ENCODE measurements at places on chromosomes 16 and 17.

- no peak for DNase-seq
Measured at GRCh38 chr17:61862105-61862574, 1.2 kb downstream of the BRIP1 start.

DNA sequence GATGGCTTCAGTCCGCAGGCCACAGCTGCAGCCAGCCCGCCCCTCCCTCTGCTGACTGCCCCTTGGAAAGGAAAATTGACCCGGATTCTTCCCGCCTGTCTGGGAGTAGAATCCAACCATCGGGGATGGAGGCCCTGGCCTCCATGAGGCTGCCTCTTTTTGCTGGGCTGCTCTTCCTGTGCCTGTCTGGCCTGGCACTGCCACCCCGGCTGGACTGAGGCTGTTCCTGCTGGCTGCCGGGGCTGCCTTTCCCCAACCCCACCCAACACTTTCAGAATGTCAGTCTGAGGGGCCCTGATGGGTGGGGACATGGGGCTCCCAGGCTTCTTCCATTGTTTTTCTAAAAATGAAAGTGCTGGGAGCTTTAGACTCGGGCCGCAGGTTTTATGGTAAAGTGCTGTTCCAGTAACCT, 7.3 kb downstream of the BAHCC1 start:
- DNase-seq = no peak

- no peak for DNase-seq
Measured at GRCh38 chr16:80480664-80481063, 60.1 kb upstream of the DYNLRB2 start.

GRCh38 chr17:72657467-72658317, 434.8 kb downstream of the SLC39A11 start:
- DNase-seq = no peak

DNA sequence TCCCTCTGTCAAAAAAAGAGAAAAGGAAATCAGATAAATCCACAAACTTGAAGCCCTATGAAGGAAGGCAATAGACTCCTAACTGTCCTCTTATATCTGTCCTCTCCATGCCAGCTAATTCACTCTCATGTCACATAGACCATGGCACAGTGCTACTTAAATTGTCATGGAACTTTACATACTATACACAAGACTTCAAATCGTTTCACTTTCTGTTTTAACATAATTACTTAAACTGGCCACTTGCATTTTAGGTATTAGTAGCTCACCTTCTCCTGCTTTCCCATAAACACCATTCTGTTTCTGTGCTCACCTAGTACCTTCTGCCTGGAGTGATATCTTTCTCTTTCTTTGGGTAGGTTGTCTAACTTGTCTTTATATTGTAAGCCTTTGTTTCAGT, 816.7 kb upstream of the KIF2B start:
- no peak for DNase-seq

GRCh38 chr16:10976634-10977033, 32.3 kb downstream of the CLEC16A start:
- DNase-seq = no peak

- DNase-seq = no peak
Measured at GRCh38 chr17:80971704-80972304, 19.8 kb upstream of the CHMP6 start.

GRCh38 chr16:11094075-11094856, 149.9 kb downstream of the CLEC16A start:
- no peak for DNase-seq

GRCh38 chr17:76182016-76182764, 41.1 kb upstream of the FOXJ1 start:
- DNase-seq = no peak

DNA sequence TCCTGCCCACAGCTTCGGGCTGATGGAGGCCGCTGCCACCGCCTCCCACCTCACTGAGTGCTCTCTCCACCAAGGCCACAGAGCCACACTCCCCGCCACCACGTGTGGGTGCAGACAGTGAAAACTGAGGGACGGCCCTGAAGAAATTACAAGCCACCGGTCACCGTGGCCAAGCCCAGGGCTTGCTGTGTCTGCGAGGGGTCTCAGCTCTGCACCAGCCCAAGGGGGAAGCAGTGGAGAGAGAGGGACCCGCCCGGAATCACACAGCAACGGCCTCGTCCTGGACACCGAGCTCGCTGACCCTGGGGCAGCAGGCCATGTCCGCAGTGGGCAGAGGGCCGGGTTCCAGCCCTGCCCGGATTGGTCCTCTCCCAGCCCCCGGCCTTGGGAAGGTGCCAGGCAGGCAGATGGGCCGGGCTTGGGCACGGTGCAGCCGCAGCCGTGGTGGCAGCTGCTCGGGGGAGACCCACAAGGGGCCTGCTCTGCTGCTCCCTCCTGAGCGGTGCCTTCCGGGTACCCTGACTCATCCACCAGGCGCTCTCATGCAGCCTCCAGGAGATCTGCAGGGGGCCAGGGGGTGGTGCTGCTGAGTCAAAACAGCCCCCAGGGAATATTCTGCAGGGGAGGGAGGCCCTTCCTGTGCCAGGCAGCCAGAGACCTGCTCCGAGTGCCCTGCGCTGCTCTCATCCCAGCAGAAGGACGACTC, 52.0 kb downstream of the CBFA2T3 start:
- no peak for DNase-seq

- no peak for DNase-seq
Measured at GRCh38 chr16:75471723-75472633, 7.5 kb upstream of the TMEM170A start.

DNA sequence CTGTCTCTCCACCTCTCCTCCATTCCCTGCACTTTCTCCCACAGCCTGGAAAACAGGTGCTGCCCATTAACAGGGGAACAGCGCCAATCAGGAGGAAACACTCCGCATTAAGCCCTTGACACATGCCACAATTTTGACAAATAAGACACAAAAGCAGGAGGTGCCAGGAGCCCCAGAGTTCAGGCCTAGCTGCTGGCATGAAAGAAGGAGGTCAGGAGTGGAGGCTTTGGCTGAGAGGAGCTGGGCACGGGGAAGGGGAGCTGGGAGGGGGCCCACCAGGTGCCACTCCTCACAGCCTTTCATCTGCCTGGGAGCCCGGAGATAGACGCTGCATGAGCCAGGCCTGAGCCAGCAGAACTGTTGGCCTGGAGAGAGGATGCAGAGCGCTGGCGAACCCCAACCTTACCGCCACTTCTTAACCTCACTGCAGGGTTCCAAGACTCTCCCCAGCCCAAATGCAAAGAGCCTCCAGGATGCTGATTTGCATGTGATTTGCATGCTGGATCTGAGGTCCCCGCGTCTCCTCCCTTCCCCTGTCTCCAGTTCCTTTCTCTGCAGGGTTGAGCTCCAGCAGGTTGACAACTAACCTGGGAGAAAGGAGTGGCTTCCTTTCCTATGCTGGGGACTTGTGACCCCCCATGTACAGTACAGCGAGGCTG, 139.8 kb upstream of the SDK2 start:
- no peak for DNase-seq

GRCh38 chr16:82317411-82318167, 147.6 kb upstream of the MPHOSPH6 start:
- DNase-seq = no peak

GRCh38 chr17:34645594-34645993, 66.2 kb downstream of the TMEM132E start:
- no peak for DNase-seq

GRCh38 chr17:82674656-82675475, 23.6 kb downstream of the RAB40B start:
- DNase-seq = no peak

DNA sequence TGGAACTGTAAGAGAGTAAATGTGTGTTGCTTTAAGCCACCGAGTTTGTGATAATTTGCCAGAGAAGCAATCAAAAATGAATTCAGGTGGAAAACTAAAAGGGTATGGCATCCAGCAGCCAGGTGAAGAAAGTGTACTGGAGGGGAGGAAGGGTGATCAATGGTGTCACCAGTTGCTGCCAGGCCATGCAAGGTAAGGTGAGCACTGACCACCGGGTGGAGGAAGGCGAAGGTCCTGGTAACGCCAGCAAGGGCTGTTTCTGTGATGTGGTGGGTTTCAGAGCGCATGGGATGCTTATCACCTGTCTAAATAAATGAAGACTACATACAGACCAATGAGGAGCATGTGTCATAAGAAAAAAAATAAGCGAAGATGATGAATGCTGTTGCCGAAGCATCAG, 6.9 kb downstream of the FA2H start:
- no peak for DNase-seq

GRCh38 chr17:8339540-8339939, at the start of gene ODF4:
ODF4 (plus strand) TSS chr17:8339840; CDS start chr17:8340052, 212 bp downstream.
- no peak for DNase-seq

GRCh38 chr17:55911186-55911585, 160.3 kb downstream of the PCTP start:
- DNase-seq = no peak

DNA sequence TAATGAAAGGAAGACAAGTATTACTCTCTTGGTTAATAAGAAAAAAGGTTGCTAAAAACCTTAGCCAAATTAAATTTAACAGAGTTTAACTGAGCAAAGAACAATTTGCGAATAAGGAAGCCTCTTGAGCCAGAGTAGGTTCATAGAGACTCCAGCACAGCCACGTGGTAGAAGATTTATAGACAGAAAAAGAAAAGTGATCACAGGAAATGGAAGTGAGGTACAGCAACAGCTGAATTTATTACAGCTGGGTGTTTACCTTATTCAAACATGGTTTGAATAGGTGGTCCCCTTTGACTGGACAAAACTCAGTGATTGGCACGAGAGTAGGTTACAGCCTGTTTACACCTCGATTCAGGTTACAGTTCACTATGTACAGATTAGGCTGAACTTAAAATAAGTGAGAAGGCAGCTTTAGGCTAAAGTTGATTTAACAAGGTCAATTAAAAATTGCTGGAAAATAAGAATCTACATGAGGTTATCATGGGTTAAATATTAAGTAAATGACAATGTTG, 3.3 kb upstream of the CCL15 start:
- DNase-seq = no peak

All from activated gamma-delta T cell (primary cell).